Endodermal cell (in vitro differentiated cells): ENCODE measurements at places on chromosomes 5 and 9. TPM values are rescaled to one million over a fixed set of nuclear protein-coding genes. Genes with fewer than 3 reads are reported as not detected.

The PDE6A gene
- 0.07 to 0.15 TPM (median 0.09 TPM) in 3 replicates for total RNA-seq

- no peak for DNase-seq
Measured at GRCh38 chr5:7824995-7825394, 25.9 kb downstream of the CFAP90 start.

The SAXO1 gene
- total RNA-seq: 0.04 and 0.23 TPM in 2 replicates

GRCh38 chr9:92561374-92562330, 25.9 kb upstream of the ECM2 start:
- no peak for DNase-seq

- DNase-seq: peak; percentile 18
Measured at GRCh38 chr9:126219166-126219565, 107.5 kb upstream of the MVB12B start.

DNA sequence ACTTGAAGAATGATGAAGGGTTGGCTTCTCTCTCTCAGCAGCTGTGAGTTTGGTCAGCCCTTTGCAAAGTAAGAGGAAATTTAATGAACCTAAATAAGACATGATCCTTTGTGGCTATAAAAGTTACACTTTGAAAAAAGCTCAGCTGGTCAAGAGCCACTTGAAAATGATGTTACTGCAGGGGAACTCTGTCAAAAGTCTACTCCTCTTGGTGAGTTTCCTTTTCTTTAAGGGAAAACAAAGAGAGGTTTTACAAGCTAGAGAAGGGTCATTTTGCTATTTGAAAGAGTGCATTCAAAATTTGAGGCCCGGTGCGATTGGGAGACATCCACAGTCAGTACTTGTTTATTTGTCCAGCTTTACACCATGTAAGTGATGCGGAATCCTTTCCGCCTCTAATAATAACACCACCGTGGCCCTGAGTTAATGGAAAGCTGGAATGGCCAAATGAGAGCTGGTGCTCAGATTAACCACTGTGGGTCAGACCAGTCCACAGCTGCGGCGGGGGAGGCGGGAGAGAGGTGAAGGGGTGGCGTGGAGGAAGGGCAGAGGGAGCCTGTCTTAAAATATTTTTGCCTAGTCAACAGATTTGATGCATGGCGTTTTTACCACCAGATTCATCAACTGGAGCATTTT, 404.0 kb downstream of the TLE4 start:
- no peak for DNase-seq

- no peak for DNase-seq
Measured at GRCh38 chr5:71705421-71705820, 13.7 kb upstream of the CARTPT start.

- no peak for DNase-seq
Measured at GRCh38 chr9:81609782-81610739, 79.3 kb downstream of the TLE1 start.

The LCN10 gene
- 0.56 to 0.91 TPM (median 0.86 TPM) in 3 replicates for total RNA-seq

GRCh38 chr5:169197343-169197742, 103.6 kb downstream of the SLIT3 start:
- DNase-seq: peak; percentile 37

- DNase-seq: no peak
Measured at GRCh38 chr5:24496268-24496667, 148.5 kb downstream of the CDH10 start.

The GRIN1 gene
- total RNA-seq: 0.35 and 1.2 TPM in 2 replicates

The TLX3 gene
- not detected in 2 replicates for total RNA-seq

DNA sequence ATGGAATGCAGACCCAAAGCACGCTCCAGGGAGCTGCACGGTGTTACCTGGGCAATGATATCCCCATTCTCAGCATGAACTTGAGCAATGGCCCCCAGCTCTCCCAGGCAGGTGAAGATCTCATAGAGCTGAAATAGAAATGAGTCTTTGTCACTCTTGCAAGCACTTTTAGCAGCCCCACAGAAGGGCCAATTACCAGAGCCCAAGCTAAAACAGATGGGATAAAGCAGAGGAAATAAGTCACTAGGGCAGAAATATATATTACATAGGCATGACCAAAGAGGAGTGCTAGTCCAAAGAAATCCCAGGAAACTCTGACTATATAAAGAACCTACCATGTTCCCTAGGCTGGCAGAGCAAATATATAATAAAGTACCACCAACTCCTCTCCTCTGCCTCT, 97.3 kb downstream of the DPYSL3 start:
- no peak for DNase-seq

DNA sequence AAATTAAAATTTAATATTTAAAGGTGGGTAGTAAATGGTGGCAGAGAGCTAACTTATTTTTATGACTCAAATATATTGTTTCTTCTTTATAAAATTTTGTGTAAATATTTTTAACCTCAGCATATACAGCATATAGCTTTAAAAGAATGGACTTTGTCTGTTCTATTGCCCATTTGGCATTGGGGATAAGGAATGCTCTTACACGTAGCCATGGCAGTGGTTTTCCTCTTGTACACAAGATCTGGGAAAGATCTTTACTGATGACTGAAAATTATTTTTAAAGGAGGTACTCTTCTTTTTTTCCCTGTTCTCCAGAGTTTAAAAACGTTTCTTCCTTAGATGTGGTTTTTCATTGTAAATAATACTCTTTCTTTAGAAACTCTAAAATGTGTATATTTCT, 75.0 kb downstream of the PBX3 start:
- no peak for DNase-seq

The SLC25A48 gene
- total RNA-seq: 2.5 to 4.2 TPM (median 4.2 TPM) in 3 replicates

DNA sequence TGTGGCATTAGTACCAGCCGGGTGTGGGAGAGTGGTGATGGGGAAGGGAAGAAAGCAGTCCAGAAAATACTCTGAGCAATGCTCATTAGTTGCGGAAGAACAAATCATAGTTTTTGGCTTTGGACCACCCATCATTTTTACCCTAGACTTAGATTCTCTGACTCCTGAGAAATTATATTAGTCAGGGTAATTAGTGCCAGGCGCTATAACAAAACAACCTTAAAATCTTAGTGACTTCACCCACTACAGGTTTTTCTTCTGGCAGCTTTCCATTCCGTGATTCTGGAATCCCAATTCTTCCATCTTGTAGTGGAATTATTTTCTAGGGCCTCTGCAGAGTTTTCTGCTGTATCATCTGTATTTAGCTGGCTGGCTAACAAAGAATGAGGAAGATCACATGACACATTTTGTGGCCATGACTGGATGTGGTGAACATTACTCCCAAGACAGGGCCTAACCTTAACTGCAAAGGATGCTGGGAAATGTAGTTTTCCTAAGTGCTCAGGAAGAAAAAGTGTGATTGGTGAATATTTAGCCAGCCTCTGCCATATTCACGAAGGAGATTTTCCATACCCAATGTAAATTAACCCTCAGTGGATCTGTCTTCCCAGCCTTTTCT, 373.0 kb upstream of the MEF2C start:
- DNase-seq: no peak

- DNase-seq: no peak
Measured at GRCh38 chr5:173778152-173778782, 109.9 kb upstream of the CPEB4 start.

The TAF11L4 gene
- not detected in 2 replicates for total RNA-seq

DNA sequence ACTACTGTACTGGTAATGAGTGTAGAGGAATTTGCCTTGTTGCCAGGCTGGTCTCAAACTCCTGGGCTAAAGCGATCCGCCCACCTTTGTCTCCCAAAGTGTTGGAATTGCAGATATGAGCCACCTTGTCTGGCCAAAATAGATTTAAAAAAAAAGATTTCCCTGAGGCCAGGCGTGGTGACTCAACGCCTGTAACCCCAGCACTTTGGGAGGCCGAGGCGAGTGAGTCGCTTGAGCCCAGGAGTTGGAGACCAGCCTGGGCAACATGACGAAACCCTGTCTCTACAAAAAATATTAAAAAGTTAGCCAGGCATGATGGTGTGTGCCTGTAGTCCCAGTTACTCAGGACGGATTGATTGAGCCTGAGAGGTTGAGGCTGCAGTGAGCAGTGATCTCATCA, 62.5 kb downstream of the IPO11 start:
- no peak for DNase-seq

- DNase-seq: no peak
Measured at GRCh38 chr9:27125030-27125429, 16.0 kb downstream of the TEK start.

DNA sequence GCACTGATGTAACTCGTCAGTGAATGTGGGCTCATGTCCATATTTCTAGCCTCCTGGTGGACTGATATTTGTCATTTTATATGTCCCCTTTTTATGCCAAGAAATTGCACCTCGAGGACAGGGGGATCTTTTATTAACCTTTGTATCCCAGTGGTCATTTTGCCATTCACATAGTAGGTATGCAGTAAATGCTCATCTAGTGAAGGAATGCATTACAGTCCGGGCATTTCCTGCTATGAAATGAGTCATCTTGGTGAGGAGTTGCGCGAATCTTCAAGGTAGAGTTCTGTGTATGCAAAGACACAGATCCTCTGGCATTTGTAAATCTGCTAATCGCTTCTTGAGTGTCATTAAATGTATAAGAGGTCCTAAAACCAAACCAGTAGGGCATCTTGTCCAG, 755.5 kb upstream of the ADAMTS16 start:
- DNase-seq: no peak

- no peak for DNase-seq
Measured at GRCh38 chr9:18703151-18703900, 229.4 kb downstream of the ADAMTSL1 start.

DNA sequence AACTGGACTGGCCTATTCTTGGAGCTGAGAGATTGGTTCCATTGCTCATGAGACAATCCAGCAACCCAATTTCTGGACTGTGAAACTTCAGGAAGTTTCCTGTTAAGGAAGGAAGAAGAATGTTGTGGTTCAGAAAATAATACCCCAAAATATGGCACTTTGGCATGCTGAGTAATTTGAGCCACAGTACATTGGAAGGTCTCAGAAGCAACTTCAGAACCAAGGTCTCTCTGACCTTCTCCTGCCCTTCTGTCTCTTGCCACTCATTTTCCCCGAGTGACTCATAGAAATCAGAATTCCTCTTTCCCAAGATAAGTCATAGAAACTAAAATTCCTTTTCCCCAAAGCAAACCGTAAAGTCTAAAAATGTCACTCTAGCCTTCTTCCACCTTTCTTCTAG, 1366.1 kb downstream of the PTPRD start:
- DNase-seq: no peak

GRCh38 chr5:9615331-9615730, 14.8 kb downstream of the TAS2R1 start:
- DNase-seq: no peak

- no peak for DNase-seq
Measured at GRCh38 chr5:131812371-131813160, 15.7 kb upstream of the FNIP1 start.

GRCh38 chr5:37881359-37881758, 41.5 kb upstream of the GDNF start:
- no peak for DNase-seq

GRCh38 chr5:159249158-159249557, 13.9 kb upstream of the UBLCP1 start:
- no peak for DNase-seq

The SPATA31D4 gene
- not detected in 2 replicates for total RNA-seq

DNA sequence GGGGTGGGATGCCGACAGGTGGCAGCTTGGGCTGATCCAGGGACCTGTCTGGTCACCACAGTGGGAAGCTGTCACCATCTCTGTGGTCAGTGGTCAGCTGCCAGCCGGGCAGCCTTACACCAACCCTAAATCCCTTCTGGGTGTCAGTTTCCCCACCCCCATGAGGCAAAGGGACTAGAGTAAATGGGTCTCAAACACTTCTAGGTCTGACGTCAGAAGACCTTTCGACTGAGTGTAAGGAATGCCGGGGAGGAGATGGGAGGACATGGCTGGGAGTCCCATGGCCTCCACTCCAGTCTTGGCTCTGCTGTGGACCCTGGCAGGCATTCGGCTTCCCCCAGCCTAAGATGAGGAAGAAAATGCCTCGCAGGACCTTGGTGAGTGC, 40.3 kb upstream of the SLC25A51 start:
- no peak for DNase-seq

The CER1 gene
- total RNA-seq: 694 to 6,466 TPM (median 767 TPM) in 3 replicates
